ENCODE measurements at places on chromosomes 3 and 15.

DNA sequence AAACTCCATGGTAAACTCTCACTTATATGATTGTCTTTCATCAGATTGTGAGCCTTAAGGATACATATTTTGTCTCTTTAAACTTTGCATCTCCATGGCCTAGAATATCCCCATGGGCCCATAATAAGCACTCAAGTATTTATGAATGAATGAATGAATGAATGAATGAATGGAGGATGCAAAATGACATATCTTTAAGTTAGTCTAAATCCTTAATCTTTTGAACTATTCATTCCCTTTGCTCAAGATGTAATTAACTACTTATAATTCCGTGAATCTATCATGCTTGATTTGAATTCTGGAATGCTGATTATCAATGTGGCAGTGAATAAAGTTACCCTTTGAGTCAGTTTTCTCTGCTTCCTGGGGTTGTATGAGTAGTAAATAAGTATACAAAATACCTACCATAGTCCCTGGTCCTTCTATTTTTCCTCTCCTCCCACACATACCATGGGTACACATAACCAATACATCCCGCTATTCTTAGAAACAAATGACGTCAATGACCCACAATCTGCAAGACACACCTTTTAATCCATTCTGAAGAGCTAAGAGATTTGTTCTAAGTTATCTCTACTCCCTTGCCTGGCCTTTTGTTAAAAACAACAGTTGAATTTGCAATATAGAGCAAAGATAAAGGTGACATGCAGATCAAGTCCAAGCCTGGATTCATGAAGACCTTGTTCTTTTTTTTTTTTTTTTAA, 94.5 kb downstream of the FBN1 start:
- no peak for DNase-seq

DNA sequence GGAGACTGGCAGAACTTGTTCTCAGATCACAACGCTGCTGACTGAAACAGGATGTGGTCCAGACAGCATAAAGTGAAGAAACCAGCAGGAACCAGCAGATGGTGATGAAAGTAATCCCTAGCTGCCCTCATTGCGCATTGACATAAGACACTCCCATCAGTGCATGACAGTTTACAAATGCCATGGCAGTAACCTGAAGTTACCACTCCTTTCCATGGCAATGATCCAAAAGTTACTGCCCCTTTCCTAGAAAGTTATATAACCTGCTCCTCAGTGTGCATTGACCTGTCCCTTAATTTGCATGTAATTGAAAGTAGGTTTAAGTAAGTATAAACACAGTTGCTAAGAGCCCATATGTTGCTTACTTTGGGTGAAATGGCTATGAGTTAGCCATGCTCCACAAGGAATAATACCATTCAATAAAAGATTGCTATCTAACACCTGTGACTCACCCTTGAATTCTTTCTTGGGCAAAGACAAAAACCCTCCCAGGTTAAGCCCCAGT, 149.1 kb upstream of the CD96 start:
- no peak for DNase-seq

DNA sequence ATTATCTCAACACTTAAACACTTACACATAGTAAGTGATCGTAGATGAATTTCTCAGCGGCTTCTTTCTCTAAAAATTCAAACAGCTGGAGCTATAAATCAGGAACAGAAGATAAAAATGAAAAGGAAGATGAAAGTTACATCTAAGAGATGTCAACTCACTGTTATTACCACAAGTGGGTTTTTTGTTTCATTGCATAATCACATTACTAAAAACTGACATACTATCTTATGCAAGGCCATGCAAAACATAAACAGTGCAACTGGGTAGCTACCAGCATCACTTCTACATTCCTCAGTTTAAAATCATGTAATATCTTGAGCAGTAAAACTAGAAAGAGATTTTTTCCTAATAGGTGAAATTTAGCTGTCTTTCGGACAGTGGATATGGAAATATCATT, 14.9 kb downstream of the MINDY4B start:
- DNase-seq = no peak

DNA sequence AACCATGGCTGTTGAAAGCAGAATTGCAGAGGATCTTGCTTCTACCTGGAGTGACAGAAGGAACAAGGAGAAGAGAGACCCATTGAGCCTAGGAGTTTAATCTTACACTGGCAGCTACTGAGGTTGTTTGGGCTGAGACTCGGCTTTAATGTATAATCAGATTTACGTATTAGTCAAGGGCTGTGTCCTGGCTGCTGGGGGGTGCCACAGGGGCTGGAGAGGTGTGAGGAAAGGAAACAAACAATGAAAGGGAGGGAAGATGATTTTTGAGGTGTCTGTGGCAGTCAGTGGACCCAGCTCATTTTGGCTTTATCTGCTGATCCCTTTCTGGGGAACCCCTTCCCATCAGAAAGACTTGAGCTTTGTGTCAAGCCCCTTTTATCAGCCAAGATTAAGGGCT, 95.7 kb downstream of the PRICKLE2 start:
- DNase-seq = no peak

DNA sequence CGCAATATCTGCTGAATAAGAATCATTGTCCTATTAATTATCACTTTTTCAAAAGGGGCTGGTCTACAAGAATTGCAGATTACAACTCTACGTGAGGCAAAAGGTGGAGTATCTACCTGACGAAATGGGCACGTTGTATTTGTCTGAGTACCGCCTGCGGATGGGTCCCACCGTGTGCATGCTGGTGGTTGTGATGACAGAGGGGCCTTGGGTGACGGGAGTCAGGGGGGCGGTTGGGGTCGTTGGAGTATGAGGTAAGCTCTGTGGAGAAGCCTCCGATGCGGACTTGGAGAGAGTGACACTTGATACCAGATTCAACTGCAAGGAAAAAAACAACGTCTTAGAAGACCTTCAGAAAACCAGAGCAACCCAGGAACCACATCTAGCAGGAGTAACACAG, 605.8 kb downstream of the FOXP1 start:
- no peak for DNase-seq

DNA sequence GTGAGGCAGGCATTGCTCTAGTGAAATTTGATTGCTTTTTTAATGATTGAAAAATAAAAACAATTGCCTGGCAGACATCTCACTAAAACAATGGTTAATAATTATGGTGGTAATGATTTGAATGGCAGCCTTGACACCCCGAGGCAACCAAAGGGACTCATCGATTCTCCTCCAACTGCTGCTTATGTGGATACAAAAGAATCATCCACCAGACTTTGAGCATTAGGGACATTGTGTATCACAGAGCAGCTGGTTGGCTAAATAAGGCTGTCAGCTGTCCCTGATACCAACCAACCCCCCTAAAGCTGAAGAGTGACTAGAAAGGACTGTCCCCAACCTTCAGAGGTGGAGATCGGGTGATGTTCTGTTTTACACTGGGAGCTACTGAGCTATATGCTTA, 1.7 kb upstream of the CD47 start:
- no peak for DNase-seq

DNA sequence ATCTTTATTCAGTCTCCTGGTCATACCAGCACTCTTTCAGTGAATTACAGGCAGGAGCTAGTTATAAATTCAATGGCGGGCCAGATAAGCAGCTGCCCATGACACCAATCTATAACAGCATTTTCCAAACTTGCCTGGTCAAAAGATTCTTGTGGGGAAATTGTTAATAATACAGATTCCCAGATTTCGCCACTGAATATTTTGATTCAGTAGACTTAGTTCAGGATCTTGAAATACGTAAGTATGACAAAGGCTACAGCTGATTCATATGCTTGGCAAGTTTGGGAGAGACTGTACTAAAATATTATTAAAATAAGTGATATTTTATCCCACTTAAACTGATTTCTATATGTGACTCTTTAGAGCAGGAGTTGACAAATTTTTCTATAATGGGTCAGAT, 119.3 kb downstream of the TMCO5A start:
- DNase-seq = no peak

GRCh38 chr15:70362886-70363285, 265.2 kb upstream of the TLE3 start:
- DNase-seq = no peak

- DNase-seq = no peak
Measured at GRCh38 chr3:49826016-49826415, 12.3 kb upstream of the UBA7 start.

DNA sequence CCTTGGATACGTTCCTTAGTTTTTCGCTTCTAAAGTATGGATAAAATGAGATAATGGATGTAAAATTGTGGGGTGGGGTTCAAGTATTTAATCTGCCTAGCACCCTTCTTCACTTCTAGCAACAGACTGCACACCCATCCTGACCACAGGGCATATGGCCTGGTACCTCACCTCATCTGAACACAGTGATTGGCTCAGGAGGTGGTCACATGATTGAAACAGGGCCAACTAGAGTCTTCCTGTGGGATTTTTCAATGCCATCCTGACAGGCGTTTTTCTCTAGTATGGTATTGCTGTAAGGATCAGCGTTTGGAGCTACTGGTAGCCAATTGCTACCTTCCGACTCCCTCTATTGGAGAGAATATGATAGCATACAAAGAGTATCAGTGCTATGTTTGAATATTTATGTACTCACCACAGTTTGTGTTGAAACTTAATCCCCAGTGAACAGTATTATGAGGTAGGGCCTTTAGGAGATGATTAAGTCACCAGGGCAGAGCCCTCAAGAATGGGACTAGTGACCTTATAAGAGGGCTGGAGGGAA, 172.2 kb downstream of the PPM1L start:
- no peak for DNase-seq

DNA sequence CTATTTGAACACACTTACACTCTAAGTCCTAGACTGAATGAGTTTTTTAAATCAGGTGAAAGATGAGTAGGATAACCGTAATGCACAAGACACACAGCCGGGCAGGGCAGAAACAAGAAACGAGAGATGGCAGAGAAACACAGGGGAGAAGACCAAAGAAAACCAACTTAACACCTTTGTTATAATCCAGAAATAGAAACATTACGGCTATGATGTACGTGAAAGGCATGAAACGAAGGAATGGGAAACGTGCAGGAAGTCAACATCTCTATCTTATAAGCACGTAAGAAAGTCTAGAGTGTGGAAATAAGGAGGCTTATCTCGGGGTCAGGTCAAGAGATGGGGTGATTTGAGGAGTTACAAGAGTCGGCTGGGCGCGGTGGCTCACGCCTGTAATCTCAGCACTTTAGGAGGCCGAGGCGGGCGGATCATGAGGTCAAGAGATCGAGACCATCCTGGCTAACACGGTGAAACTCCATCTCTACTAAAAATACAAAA, 1.9 kb upstream of the TNFSF10 start:
- no peak for DNase-seq

DNA sequence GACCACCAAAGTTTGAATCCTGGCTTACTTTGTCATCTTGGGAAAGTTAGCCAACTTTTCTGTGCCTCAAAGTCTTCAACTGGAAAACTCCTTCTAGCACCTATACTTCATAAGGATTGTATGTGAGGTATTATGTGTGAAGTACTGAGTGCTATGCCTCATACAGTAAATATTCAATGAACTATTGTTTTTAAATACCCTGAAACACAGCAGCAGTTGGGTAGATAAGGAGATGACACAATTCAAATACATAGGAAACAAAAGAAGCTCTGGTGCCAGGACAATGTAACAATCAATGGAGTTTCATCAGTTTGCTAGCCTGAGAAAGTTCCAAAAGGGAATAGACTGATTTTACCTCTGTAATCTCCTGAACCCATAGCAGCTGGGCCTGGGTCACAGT, 43.3 kb downstream of the TUBGCP4 start:
- DNase-seq = no peak

DNA sequence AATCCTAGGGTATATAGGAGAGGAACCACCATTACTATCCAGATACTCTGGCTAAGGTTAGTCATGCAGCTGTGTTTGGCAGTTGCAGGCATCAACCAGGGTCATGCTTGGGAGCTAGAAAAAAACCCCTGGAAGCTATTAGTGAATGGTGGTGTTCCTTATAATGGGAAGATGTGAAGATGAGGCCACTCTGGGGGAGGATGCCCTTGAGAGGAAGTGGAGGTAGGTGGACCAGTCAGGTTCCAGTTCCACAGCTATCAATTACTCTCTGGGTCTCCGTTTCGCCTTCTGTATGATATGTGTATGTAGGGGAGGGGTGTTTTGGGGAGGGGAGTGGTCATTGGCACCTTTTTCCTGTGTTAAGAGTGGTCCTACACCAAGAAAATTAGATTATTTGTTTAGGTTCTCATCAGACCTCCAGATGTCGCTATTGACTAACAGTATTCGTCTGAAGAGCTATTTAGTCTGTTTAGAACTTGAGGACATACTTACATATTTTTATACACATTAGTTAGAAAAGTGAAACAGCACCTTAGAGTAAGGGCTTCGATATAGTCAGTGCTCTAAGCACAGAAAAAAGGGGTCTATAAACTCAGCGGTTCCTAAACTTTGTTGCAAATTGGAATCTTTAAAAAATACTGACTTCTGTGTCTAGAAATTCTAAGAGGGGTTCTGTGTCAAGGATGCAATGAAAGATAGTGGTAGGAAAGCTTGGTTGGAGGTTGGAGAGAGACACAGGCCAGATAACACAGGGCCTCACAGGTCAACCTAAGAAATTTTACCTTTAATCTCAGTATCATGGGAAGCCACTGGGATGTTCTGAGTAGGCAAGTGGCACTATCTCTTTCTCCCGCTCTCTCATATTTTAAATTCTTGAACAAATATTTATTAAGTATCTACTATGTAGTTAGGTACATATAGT, 9.1 kb upstream of the HPS3 start:
- peak; percentile 9 for DNase-seq

DNA sequence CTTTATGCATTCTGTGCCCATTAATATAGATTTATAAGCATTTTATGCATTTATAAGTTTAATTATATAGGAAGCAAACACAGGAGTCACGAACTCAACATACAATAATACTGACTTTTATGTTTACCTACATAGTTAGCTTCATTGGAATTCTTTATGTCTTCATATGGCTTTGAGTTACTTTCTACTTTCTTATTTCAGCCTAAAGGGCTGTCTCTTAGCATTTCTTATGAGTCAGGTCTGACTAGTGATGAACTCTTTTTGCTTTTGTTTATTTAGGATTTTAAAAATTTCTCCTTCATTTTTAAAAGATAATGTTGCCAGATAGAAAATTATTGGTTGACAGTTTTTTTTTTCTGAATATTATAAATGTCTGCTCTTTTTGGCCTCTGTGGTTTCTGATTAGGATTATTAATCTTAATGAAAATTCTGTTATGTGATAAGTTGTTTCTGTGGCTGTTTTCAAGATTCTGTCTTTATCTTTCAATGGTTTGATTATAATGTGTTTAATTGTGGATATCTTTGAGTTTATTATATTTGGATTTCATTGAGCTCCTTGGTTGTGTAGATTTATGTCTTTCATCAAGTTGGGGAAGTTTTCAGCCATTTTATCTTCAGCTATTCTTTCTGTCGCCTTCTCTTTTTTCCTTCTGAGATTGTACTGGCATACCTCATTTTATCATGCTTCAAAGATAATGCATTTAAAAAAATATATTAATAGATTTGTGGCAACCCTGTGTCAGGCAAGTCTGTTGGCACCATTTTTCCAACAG, 54.3 kb downstream of the ATP2C1 start:
- no peak for DNase-seq

DNA sequence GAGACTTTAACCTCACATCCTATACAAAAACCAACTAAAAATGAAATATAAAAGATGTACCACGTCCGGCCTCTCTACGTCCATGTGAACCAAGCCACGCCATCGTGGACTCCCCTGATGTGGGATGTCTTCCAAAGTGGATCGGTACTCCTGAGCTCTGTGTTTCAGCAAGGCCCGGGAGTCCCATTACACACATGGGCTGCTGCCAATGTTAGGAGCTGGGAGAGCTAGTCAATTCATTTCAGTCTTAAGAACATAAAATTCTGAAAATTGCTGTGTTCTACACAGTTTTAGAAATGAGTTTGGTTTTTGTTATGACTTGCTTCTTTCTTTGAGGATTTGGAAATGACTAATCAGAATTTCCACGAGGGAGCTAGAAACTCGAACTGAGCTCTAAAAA, 131.0 kb downstream of the GABRG3 start:
- DNase-seq = no peak

All from stimulated activated CD4-positive, alpha-beta T cell treated with anti-CD3 and anti-CD28 coated beads, Interleukin-1b, Interleukin-23, amount 100 ng/mL, for 4 hours (primary cell).